T-helper 2 cell treated with Interferon-gamma antibody and Interleukin-4, amounts not matched to agents 5 μg/mL and 100 μg/mL, for 36 hours (primary cell): ENCODE measurements at places on chromosomes 2 and 18.

DNA sequence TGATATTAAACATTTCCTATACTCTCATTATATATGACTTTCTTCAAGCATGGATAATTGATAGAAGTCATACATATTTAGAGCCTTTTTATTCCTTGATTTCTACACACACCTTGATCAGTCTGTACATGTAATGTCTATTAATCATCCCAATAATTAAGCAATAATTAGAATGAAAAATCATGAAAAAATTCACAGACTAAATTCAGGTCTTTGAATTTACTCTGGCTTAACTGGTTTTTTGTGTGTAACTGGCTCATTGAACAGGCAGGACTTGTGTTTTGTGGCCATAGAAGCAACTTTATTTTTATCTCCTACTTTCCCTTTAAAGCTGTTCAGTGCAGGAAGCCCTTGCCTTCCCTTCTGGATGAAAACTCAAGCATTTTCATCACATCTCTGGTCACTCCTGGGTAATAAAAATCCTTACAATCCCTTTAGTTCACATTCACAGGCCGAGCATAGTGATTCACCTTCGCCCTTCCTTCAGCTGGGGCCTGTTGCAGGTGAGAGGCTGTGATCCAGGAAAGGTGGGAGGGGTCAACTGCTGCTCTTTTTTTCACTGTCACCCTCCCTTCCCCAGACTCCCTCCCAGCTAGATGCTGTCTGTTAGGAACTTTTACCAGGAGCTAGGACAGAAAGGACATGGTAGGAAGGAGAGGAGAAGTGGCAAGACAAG, 58.0 kb upstream of the ITSN2 start:
- no peak for DNase-seq

GRCh38 chr18:9653390-9653789, 39.0 kb upstream of the PPP4R1 start:
- DNase-seq: no peak

DNA sequence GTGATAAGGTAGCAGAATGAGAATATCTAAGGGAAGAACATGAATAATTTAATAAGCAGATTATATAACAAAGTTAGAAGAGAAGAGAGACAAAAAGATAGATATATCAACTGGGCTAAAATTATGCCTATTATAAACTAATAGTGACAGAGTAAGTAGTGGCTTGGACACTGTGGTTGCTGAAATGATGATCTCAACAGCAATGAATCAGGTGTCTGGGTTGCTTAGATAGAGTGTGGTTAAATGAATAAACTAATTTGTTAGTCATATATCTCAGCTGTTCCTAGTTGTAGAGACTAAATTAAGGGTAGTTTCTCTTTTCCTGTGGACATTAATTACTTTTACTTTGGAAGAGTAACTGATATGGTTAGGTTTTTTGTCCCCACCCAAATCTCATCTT, 1485.4 kb upstream of the CELF4 start:
- no peak for DNase-seq

GRCh38 chr2:62811086-62811485, 105.6 kb downstream of the EHBP1 start:
- no peak for DNase-seq

GRCh38 chr2:218856167-218856895, 3.3 kb upstream of the WNT6 start:
- no peak for DNase-seq
